ENCODE measurements at places on chromosomes 2 and 18.

GRCh38 chr18:12304351-12305210, 3.5 kb upstream of the TUBB6 start:
- DNase-seq, result no peak

GRCh38 chr2:841036-841435, 109.6 kb upstream of the SNTG2 start:
- DNase-seq, result no peak

DNA sequence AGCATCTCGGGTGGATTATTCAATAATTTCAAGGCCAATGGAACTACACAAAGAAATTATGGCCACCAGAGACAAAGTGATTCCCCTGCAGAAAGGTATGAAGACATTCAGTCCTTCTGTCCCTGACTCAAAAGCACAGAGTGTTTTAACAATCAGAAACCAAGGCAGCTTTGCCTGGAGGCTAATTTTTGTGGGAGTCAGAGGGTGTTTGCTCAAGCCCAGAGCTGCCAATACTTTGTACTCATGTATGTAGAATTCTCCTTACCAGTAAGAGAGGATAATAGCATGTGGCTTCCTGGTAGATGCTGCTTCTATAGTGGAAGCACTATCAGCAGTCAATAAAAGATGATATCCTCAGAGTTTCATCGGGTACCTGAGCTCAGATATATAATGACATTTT, 178.4 kb downstream of the KCNE4 start:
- DNase-seq, result no peak

DNA sequence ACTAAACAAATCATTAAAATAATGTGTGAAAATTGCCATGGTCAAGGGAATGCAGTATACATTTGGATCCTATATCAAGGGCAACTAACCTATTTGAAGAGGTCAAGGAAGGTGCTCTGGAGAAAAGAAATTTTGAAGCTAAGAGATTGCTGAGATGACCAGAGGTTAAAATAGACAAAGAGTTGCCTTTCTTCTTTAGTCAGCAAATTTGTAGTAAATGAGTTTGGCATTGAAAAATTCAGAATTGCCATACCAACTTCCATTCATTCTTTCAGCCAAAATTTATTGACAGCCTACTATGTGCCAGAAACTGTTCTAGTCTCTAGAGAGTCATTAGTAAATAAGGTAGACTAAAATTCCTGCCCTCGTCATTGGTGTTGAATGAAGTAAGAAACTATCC, 396.2 kb downstream of the BCL11A start:
- no peak for DNase-seq

- DNase-seq, result no peak
Observed at GRCh38 chr2:54446625-54447024, 9.5 kb upstream of the SPTBN1 start.

GRCh38 chr2:129806317-129806716, 173.1 kb upstream of the RAB6C start:
- no peak for DNase-seq

DNA sequence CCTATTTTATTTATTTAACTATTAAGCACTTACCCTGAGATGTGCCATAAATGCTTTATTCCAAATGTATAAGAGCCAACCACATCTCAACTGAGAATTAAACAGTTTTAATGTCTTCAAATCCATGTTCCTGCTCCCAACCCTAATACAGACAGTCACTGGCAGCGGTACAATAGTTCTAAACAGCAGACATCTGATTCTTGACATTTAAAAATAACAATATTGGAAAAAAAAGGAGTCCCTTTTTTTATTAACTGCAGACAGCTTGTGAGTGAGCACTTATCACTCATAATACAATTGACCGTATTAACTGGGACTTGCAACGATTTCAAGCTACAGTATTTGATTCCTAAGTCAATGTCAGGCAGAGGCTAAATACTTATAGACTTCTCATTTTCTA, 424.6 kb downstream of the TGIF1 start:
- DNase-seq, result no peak

DNA sequence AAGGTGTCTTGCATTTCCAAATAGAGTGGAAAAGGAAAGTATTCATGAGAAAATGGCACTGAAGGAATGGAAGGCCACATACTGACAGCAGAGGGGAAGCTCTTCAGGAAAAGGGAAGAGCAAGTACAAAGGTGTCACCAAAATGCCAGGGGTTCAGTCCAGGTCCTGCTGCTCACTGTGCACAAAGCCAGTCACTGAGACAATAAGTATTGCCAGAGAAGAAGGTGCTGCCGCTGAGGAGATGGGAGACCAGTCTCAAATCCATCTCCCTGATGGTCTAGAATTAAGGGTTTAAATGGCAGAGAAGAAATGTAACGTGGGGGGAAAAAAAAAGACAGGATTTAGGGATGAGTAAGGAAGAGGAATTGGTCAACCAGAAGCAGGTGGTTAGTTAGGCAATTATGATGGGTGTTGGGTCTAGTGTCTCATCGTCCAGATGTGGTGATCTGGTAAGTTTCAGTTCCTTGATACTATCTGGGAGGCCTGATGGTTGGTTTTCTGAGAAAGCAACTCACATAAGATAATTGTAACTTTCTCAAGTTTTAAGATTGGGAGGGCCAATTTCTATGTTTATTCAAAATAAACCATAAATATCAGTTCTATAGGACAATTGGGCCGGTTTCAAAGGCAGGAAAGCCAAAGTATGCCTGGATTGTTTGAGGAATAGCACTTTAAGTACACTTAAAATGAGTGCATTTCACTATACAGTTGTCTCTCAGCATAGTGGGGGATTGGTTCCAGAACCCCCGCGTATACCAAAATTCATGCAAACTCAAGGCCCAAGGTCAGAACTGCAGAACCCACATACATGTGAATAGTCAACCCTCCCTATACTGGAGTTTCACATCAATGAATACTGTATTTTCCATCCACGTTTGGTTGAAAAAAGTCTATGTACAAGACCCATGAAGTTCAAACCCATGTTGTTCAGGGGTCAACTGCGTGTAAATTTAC, 109.1 kb upstream of the DNAJC10 start:
- DNase-seq, result no peak
